ENCODE measurements at places on chromosomes 5 and 9.

DNA sequence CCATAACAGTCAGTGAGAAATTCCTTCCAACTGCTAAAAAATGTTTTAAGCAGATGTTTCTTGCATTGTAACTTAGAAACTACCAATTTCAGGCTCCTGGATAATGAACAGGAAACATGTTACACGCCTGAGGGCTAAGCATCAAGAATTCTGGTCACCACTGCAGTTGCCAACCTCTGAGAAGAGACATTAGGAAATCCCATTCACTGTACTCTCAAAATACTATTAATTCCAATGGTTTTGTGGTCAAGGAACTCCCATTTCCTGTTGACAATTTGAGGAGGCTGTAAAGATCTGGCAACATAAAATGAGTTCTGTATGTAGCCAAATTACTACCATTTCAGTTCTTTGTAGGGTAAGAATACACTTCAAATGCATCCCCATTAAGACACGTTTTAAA is 456.0 kb upstream of the MEF2C start:
- no peak for DNase-seq

DNA sequence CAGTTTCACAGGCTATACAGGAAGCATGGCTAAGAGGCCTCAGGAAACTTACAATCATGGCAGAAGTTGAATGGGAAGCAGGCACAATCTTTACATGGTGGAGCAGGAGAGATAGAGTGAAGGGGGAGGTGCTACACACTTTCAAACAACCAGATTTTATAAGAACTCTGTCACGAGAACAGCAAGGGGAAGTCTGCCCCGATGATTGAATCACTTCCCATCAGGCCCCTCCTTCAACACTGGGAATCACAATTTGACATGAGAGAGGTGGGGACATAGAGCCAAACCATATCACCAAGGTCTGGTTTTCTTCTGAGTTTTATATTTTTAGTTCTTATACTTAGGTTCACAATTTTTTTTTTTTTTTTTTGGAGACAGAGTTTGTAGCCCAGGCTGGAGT is 16.1 kb downstream of the ZCCHC9 start:
- no peak for DNase-seq

DNA sequence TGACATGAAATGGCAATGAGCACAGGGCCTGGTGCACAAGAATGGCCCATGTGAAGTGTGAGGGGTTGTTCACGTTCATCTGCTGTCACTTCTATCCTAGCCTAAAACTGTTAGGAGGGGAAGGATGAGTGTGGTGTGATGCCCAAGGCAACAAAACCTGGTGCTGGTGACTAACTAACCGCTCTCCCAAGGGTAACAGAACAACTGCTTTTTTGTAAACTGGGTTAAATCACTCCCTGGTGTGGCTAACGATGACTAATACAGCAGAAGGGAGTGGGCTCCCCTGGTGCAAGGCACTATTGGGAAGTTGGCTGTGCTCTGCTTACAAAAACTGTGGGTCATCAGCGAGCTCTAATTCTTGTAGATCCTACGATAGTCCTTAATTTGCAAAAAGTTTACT is 103.2 kb upstream of the VCAN start:
- no peak for DNase-seq

DNA sequence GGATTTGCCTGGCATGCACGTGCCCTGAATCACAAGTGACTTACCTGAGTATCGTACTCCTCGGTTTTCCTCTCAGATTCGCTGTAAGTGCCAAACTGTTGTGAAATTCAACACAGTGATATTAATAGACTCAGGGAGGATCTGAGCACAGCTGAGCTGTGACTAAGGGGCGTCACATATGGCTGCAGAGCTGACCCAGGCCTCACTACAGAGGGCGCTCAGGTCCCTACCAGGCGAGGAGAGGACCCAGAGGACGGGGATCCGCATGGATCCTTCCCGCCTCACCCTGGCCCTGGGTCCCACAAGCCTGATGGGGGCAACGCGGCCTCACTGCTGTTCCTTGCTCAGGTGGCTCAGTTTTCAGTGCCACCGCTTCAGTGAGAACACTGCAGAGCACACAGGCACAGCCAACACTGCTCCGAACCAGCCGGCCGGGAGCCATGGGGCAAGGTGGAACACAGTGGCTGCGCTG is 20.1 kb downstream of the CLPTM1L start:
- no peak for DNase-seq

DNA sequence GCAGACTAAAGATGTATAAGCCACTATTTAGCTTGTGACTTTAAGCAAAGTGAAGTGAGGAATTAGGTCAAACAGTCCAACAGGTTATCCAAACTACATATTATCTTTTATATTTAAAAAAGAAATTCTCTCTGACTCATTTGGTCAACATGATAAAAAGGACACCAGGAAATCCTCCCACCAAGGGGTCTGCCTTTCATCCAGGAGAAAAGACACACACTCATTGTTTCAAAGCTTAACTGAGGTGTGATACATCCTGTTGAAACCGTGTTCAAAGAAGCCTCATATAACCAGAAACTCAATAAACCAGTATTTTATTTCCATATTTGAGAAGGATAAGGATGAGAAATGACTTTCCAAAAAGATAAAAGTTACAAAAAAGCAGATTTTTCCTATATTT is 417.1 kb downstream of the HCN1 start:
- DNase-seq, result no peak

- no peak for DNase-seq
Measured at GRCh38 chr5:60883229-60883628, 39.2 kb upstream of the ELOVL7 start.

- DNase-seq, result no peak
Measured at GRCh38 chr9:77885104-77885672, 146.4 kb downstream of the GNAQ start.

DNA sequence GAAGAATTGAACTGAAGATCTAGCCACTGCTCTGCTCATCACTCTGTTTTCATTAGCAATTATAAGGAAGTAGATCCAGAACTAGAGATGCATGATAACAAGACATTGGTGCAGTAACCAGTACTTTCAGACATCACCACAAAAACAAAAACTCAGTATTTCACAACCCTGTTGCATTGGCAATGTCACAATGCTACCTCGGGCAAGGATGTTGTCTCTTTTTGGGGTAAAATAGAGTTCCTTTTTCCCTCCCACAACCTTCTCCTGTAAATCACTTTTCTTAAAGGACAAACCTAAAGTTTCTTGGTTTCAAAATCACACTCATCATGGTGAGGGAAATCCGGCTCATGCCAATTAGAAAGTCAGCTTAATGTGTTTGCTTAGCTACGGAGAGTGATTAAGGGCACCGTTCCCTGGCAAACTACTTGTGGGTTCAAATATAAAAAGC is 420.1 kb upstream of the MEF2C start:
- no peak for DNase-seq

GRCh38 chr9:23621188-23621587 is 204.9 kb downstream of the ELAVL2 start:
- no peak for DNase-seq

- no peak for DNase-seq
Measured at GRCh38 chr5:96597438-96598020, 64.6 kb upstream of the CAST start.

DNA sequence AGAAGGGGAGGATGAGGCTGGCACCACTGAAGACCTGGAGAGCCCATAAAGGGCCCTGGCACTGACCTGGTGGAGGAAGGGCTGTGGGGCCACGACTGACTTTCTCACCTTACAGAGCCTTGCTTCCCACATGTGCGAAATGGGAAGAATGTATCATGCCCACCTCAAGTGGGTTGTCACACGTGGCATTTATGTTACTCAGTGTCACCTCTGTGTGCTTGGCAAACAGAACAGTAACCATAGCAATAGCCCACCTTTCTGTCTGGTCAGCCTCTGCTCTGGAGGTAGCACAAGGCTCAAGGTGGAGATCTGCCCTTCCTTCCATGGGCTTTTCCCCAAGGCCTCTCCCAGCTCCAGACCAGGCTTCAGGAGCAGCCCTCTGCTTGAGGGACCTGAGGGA is 16.7 kb downstream of the TCF7 start:
- DNase-seq, result no peak

DNA sequence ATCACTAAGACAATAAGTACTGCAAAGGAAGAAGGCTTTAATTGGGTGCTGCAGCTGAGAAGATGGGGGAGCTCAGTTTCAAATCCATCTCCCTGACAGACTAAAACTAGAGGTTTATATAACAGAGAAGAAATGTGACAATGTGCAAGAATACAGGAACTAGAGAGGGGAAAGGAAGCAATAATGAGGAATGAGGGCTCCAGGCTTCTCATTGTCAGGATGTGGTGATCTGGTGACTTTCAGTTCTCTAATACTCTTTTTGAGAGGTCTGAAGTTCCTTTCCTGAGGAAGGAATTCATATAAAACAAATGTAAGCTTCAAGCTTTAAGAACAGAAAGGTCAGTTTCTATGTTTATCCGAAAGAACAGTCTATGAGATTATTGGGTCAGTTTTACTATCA is 42.5 kb upstream of the SPATA31E1 start:
- no peak for DNase-seq

DNA sequence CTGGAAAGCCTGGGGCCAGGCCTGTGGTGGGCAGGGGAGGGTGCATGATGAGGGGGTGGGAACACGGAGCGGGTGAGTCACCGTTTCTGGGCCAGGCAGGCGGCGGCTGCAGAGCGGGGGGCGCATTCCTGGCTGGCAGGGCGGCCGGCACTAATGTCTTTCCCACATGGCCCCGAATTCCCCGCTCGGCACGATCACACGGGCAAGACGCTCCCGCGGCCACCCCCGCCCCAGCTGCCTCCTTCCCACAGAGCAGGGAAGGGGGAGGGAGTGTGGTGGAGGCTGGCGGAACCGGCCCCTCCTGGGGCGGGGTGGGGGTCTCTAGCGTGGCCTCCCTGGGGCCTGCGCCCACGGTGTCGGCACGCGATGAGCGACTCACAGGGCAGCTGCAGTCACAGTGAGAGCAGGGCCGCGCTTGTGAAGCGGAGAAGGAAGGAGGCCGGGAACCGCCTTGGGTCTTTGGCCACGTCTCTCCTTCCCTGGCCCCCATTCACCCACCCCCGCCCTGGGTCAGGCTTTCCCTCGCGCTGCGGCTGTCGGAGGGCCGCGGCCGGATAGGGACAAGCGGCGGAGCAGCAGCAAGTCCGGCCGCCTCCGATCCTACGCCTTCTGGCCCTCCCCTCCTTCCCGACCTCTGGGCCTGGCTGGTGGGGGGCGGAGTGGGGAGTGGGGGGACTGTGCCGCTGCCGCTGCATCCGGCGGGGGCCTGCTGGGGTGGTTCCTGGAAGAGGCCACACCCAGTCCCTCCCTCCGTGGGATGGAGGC is 48.9 kb downstream of the CXXC5 start:
- no peak for DNase-seq

DNA sequence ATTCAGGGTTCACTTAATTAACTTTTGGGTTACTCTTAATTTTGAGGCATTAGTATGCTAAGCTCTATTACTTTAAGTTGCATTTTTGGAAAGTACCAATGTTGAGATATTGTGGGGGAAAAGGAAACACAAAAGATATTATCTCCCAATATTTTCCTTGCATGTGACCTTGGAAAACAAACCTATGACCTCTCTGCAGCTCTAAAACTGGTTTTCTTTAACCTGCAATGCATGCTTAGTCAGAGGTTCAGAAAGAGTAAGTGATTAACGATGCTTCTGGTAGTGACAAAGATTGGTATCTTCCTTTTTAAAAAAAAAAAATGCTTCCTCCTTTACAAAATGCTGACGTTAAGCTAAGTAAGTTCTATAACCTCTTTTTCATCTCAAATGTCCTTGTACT is 44.9 kb upstream of the CDH18 start:
- no peak for DNase-seq

DNA sequence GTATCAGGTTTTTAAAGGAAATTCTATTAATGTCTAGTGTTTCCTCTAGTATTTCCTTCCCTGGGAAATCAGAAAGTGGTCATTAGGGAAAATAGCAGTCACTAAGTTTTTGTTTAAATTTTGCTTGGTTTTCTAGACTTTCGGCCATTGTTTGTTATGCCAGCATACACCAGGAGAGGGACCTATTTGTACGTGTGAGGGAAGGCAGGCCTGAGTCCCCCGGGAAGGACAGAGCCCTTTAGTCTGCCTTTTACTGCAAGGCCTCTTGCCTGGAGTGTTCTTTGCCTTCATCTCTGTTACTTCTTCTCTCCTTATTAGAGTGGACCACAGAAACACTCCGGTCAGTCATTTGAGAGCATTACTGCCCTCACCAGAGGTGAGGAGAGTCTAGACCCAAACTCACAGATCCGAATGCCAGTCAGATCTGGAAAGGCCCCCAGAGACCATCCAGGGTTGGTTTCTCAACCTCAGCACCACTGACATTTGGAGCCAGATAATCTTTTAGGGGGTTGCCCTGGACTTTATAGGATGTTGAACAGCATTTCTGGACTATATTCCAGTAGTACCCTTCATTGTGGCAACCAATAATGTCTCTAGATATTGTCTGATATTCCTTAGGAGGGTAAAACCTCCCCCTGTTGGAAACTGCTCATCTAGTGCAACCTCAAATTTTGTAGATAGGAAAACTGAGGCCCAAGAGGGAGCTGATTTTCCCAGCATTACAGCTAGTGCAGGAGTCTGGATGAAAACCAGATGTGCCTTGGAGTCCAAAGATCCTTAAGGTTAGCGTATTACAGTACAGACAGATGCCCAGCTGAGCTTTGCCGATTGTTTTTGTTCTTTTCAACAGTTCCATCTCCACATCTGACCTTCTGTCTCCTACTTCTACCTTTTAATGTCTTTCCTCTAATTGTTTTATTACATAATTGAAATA is 93.0 kb upstream of the NIPAL4 start:
- no peak for DNase-seq

GRCh38 chr9:35260186-35260585 is 98.4 kb downstream of the UNC13B start:
- DNase-seq, result no peak

GRCh38 chr5:95384485-95385213 is 6.5 kb upstream of the FAM81B start:
- DNase-seq, result no peak

DNA sequence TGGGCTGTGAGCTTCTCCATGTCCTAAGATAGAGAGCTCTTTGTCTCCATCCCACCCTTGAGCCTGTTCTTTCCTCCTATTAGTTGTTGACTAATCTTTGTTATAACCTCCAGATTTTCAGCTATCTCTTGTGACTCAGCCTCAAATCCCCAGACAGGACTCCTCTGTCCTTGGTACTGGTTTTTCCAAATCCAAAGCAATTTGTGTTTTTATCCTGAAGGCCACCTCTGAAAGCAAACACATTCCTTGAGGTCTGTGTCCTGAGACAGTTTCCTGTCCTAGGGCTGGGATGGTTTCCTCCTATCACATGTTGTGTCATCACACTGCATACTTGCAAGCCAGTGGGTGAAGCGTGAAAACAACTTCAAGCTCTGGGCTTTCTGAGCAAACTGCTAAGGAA is 8.5 kb downstream of the TNC start:
- no peak for DNase-seq

DNA sequence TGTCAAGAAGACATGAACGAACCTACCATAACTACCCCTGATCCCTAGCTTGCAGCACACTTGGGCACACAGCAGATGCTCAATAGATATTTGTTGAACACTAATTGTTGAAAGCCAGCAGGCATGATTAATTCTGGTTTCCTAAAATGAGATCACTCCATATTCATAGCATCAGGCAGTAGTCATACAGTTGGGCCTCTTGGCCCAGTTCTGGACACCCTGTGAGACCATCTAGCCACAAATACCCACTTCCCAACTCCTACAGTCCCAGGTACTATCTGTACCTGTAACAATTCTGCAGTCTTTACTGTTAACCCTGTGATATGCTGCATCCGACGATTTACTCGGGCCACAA is 24.2 kb downstream of the P4HA2 start:
- DNase-seq, result no peak
